ENCODE measurements at places on chromosomes 5 and 9.

DNA sequence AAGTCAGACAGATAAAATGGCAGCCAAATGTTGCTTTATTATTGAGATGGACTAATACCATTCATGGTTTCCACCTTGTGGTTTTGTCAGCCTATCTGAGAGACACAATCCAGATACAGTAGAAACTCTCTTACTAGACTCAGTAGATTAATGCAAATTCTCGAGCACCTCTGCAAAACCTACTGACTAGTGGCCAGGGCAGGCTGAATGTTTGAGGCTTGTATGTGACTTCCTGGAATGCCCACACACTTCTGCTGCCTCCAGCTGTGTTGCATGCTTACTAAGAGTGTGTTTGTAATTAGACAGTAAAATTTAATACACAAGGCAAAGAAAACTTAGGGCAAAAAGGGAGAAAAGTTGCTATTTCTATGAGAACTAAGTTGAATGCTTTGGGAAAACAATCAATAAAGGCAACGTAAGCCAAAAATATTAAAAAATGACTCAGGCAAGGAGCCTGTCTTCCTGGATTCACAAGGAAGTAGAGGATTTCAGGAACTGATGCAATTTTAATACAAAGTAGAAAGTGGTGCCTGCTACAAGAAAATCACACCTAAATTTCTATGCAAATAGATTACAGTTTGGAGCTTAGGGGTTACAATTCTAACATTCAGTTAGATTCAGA lies 30.2 kb upstream of the CCNG1 start:
- H3K36me3 ChIP-seq: no peaks in the 10 kb centered on the region
- no peak overlapping the region for H3K27ac ChIP-seq
- DNase-seq: no peak
- no peaks in the 10 kb centered on the region for H3K4me1 ChIP-seq
- H3K4me3 ChIP-seq: no peak overlapping the region

DNA sequence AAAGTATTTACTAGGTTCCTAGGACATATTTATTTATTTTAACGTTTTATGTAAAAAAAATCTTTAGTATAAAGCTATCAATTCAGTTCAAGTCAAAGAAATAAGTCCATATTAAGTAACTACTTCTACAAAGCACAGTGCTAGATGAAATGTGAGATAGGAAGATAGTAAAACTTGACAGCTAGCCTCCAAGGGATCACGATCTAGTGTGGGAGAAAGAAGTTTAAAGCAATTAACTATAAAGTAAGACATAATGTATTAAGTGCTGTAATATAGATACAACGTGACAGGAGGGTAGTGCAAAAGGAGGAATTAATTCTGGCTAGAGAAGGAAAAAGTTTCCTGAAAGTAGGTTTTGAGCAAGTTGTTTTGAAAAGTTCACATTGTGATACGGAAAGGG lies 134.9 kb downstream of the ST8SIA4 start:
- no peaks in the 10 kb centered on the region for H3K4me1 ChIP-seq
- H3K4me3 ChIP-seq: no peak overlapping the region
- DNase-seq: no peak
- no peaks in the 10 kb centered on the region for H3K36me3 ChIP-seq

- H3K27ac ChIP-seq: no peak overlapping the region
- H3K27me3 ChIP-seq: no peaks in the 10 kb centered on the region
- H3K4me3 ChIP-seq: no peak overlapping the region
- no peak for DNase-seq
- peaks cover 36% of the 10 kb centered on the region for H3K4me1 ChIP-seq
Observed at GRCh38 chr5:74259572-74259971, 381.0 kb downstream of the ENC1 start.

DNA sequence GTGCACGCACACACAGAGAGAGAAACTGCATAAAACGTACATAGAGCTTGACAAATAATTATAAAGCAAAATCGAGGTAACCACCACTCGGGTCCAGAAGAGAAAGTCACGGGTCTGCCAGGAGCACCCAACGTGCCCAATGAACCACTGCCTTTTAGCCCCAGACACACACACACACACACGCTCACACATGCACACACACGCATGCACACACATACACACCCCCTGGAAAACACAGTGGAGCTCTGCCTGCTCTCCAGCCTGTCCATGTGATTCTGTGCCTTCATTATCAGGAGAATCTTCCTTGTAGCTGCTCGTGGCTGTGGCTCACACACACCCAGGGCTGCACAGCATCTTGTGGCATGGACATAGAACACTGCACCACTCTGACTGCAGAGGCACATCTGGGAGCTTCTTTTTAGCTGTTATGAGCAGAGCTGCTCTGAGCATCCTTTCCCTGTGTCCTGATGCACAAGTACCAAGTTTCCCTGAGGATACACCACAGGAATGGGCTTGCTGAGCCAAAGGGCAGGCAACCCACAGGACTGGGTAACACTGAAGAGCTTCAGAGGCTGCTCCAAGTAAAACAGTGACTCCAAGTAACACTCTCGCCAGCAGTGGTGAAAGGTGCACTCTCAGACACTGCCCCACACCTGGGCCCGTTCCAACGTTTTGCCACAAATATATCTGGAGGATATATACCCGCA lies 58.9 kb downstream of the CAMSAP1 start:
- DNase-seq: no peak
- H3K4me3 ChIP-seq: no peak overlapping the region
- no peaks in the 10 kb centered on the region for H3K4me1 ChIP-seq
- no peaks in the 10 kb centered on the region for H3K27me3 ChIP-seq

DNA sequence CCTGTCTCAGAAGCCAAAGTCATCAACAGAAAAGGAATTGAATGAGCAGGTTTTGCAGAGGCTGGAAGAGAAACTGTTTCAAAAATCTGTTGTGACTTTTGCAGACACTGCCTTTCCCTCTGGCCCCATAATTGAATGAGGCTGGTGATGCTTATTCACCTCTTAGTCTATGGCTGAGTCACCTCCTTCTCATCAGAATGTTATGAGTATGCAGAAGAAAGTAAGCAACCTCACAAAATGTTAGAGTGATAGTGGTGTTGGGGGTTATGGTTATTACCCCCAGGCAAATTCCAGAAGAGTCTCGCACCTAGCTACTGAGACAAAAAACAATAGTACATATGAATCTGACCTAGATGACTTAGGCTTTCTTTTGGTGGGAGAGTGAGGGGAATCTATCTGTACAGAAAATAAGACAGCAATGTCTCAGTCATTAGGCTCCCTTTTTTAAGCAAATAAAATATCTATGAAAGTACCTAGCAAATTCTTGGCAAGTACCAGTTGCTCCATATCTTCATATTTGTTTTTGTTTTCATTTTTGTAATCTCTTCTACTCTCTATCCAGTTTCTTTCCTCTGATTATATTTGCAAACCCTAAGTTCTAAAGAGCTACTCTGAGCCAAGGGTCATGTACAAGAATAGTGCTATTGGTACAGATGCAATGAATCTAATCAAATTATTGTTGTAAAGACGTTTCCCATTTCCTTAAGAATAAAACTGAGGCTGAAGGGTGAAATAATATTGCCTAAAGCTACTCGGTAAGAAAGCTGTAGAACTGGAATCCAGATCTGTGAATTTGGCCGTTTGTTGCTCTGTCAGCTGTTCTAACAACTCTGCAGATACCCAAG lies 498.1 kb upstream of the TNC start:
- H3K4me1 ChIP-seq: no peaks in the 10 kb centered on the region
- no peak for DNase-seq
- no peak overlapping the region for H3K27ac ChIP-seq
- no peaks in the 10 kb centered on the region for H3K36me3 ChIP-seq

- no peak for DNase-seq
- no peak overlapping the region for H3K4me3 ChIP-seq
- peaks cover 5% of the 10 kb centered on the region for H3K4me1 ChIP-seq
- H3K27ac ChIP-seq: no peak overlapping the region
- H3K27me3 ChIP-seq: no peaks in the 10 kb centered on the region
Observed at GRCh38 chr9:112761912-112762655, 11.5 kb downstream of the SNX30 start.

GRCh38 chr9:14926941-14927624 lies 16.9 kb upstream of the FREM1 start:
- no peak overlapping the region for H3K27ac ChIP-seq
- H3K4me1 ChIP-seq: no peaks in the 10 kb centered on the region

GRCh38 chr5:1461396-1461795 lies 16.2 kb upstream of the SLC6A3 start:
- no peak overlapping the region for H3K27ac ChIP-seq
- peak; percentile 0 for DNase-seq
- H3K4me3 ChIP-seq: no peak overlapping the region
- no peaks in the 10 kb centered on the region for H3K4me1 ChIP-seq

- DNase-seq: no peak
- H3K4me3 ChIP-seq: no peak overlapping the region
- peaks cover 3% of the 10 kb centered on the region for H3K4me1 ChIP-seq
- H3K36me3 ChIP-seq: no peaks in the 10 kb centered on the region
- H3K27me3 ChIP-seq: no peaks in the 10 kb centered on the region
Observed at GRCh38 chr5:145362266-145362665, 472.9 kb downstream of the PRELID2 start.

GRCh38 chr9:125748446-125749099 lies 1.4 kb downstream of the PBX3 start:
- peak overlapping the region; percentile 87 for H3K4me3 ChIP-seq
- peaks cover 5% of the 10 kb centered on the region for H3K27me3 ChIP-seq
- H3K27ac ChIP-seq: peak overlapping the region; percentile 70
- peaks cover 14% of the 10 kb centered on the region for H3K4me1 ChIP-seq
- DNase-seq: peak; percentile 48

DNA sequence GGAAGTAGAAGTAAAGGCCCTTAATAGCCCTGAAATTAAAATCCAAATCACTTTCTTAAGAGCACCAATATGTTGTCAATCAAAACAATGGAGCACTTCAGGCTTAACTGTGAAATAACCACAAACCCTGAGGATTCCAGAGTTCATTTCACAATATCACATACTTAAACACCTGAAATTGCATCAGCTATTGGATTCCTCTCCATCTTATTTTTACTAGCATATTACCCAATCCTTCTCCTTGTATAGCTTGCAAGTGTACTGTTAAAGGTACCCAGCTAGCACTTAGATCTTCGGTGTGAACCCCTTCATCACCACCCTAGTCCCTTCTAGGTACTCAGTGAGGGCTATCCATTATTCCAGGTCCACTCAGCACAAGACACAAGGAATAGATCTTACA lies 287.3 kb downstream of the EFNA5 start:
- H3K27ac ChIP-seq: no peak overlapping the region
- no peak for DNase-seq
- H3K4me1 ChIP-seq: peaks cover 23% of the 10 kb centered on the region
- H3K27me3 ChIP-seq: no peaks in the 10 kb centered on the region

DNA sequence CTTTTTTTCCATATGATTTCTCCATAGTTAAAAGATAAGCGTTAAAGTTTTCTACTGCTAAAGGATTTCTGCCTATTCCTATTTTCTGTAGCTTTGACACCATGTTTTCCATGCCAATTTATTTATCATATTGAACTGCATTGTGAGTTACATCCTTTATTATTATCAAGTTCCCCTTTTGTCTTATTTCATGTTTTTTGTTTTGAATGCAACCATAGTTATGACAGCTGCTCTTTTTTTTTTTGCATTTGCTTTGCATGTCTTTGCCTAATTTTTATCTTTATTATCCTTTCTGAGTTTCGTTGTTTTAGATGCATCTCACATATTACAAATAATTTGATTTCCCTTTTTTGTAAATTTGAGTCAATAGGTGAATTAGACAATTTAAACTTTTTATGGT lies 161.5 kb downstream of the DEPDC1B start:
- no peaks in the 10 kb centered on the region for H3K4me1 ChIP-seq
- no peaks in the 10 kb centered on the region for H3K27me3 ChIP-seq
- no peaks in the 10 kb centered on the region for H3K36me3 ChIP-seq
- no peak for DNase-seq

DNA sequence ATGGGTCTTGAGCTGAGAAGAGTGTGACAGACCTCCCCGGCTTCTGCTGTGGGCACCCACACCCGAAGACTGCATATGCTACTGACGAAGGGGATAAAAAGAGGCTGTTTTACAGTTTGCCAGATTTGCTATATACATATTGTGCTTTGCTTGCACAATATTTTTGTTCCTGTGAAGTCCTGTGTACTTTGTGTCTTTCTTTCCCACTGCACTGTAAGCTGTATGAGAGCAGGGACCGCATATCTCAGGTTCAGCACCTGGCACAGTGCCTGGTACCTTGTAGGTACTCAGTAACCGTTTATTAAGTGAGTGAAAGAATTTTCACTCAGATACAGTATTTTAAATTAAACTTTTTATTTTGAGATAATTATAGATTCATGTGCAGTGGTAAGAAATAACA lies 8.2 kb upstream of the GARNL3 start:
- no peaks in the 10 kb centered on the region for H3K36me3 ChIP-seq
- no peak for DNase-seq
- H3K27me3 ChIP-seq: no peaks in the 10 kb centered on the region
- H3K4me3 ChIP-seq: no peak overlapping the region
- peaks cover 3% of the 10 kb centered on the region for H3K4me1 ChIP-seq

- no peak overlapping the region for H3K27ac ChIP-seq
- H3K4me3 ChIP-seq: no peak overlapping the region
- peaks cover 8% of the 10 kb centered on the region for H3K4me1 ChIP-seq
- peaks cover 25% of the 10 kb centered on the region for H3K27me3 ChIP-seq
- no peaks in the 10 kb centered on the region for H3K36me3 ChIP-seq
Observed at GRCh38 chr9:21399956-21400355, 9.0 kb upstream of the IFNA8 start.

DNA sequence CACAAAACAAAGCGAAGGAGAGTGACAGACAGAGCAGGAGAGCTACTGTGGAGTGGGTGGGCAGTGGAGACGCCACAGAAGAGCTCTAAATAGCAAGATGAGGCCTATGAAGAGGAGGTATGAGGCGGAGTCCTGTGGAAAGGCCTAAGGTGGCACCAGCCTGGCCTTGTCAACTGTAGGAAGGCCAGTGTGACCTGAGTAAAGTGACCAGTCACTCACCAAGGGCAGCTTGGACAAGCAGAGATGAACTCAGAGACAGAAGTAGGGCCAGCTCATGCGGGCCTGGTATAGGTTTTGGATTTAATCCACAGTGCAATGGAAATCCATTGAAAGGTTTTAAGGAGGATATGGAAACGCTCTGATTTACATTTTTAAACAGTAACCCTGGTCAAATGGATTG lies 23.8 kb upstream of the SH3RF2 start:
- H3K4me1 ChIP-seq: peaks cover 4% of the 10 kb centered on the region
- H3K4me3 ChIP-seq: no peak overlapping the region
- no peaks in the 10 kb centered on the region for H3K27me3 ChIP-seq
- H3K36me3 ChIP-seq: no peaks in the 10 kb centered on the region
- H3K27ac ChIP-seq: no peak overlapping the region

GRCh38 chr9:27653957-27654356 lies 80.7 kb upstream of the C9orf72 start:
- H3K36me3 ChIP-seq: no peaks in the 10 kb centered on the region
- H3K4me3 ChIP-seq: no peak overlapping the region
- H3K27ac ChIP-seq: no peak overlapping the region

GRCh38 chr9:76373784-76374474 lies 20.3 kb downstream of the RFK start:
- DNase-seq: no peak
- H3K4me3 ChIP-seq: no peak overlapping the region
- H3K36me3 ChIP-seq: no peaks in the 10 kb centered on the region

DNA sequence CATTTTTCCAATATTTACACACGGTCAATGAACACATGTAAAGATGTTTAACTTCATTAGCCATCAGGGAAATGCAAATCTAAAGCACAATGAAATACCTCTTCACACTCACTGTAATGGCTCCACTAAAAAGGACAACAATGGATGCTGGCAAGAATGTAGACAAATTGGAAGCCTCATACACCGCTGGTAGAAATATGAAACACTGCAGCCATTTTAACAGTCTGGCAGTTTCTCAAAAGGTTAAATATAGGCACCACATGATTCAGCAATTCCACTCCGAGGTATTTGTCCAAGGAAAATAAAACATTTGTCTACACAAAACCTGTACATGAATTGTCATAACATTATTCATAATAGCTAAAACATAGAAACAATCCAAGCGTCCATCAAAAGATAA lies 20.0 kb downstream of the RNF145 start:
- peaks cover 3% of the 10 kb centered on the region for H3K36me3 ChIP-seq
- H3K27ac ChIP-seq: no peak overlapping the region
- DNase-seq: no peak
- no peaks in the 10 kb centered on the region for H3K4me1 ChIP-seq

All from psoas muscle (tissue), 8 donors.